ENCODE measurements at places on chromosomes 6 and 20.

- no peak for DNase-seq
These were observed 312.4 kb upstream of the ECI2 start for GRCh38 chr6:4447639-4448330.

- no peak for DNase-seq
These were observed 96.0 kb upstream of the PRDM1 start for GRCh38 chr6:105990151-105990550.

DNA sequence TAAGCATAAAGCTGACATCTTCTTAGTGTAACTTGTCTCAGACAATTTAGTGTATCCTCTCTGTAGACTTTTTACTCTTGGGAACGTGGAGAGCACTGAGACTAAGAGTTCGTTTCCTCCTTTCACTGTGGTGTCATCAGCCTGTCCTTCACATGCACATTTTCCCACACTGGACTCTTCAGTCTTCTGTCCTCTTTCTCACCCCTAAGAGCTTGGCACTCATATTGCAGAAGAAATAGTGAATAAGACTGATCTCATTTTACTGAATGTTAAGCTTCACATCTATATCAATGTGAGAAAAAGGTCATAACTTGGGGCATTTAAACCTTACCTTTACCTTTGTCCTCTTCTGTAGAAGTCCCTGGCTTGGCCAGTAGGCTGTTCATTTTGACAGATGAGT is 25.6 kb downstream of the FUCA2 start:
- no peak for DNase-seq

DNA sequence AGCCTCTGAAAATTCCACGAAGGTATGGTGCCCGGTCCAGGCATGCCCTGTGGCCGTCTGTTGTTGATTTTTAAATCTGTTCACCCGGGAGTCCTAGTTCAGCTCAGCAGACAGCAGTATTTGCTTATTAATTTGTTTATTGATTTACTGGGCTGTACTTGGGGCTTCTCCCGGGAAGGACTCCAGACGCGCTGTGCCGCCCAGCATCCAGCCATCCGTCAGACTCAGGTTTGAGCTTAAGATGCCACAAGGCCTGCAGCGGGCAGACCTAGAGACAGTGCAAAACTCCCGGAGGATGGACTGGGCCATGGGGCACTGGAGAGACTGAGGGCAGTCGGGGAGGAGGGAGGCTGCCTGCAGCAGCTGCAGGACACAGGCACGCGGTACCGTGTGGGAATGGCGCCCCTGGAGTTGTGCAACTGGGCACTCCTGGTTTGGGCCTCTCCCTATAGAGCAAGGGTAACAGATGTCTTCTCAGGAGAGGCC is 17.3 kb upstream of the CCDC167 start:
- DNase-seq = no peak

- no peak for DNase-seq
These were observed 307.5 kb upstream of the SULF2 start for GRCh38 chr20:48092596-48093280.

- no peak for DNase-seq
These were observed 24.7 kb downstream of the POFUT1 start for GRCh38 chr20:32232326-32232886.

Measured in activated naive CD8-positive, alpha-beta T cell treated with anti-CD3 and anti-CD28 coated beads, Interleukin-2, amount 50 U/mL, for 16 hours (primary cell).